Smooth muscle cell of bladder (primary cell): ENCODE measurements at places on chromosomes 1 and 21. TPM values are rescaled to one million over a fixed set of nuclear protein-coding genes. Genes with fewer than 3 reads are reported as not detected.

MFSD2A gene
- total RNA-seq, result 2.8 and 5.0 TPM in 2 replicates

TMCO4 gene
- total RNA-seq, result 11.7 and 13.2 TPM in 2 replicates

PROK1 gene
- total RNA-seq, result 0.14 TPM in 1 of 2 replicates, not detected in the other

LIPI gene
- total RNA-seq, result not detected in 2 replicates

ST6GALNAC5 gene
- 0.43 and 1.1 TPM in 2 replicates for total RNA-seq

CD1E gene
- total RNA-seq, result not detected in 2 replicates

TRMT1L gene
- 21.0 and 21.9 TPM in 2 replicates for total RNA-seq

APCS gene
- total RNA-seq, result not detected in 2 replicates

FCGR1A gene
- total RNA-seq, result not detected in 2 replicates

NIT1 gene
- total RNA-seq, result 16.2 and 17.2 TPM in 2 replicates

IL10 gene
- not detected in 2 replicates for total RNA-seq

CACNA1S gene
- total RNA-seq, result not detected in 2 replicates

VAMP3 gene
- 66.5 and 73.4 TPM in 2 replicates for total RNA-seq

SFT2D2 gene
- 23.5 and 31.1 TPM in 2 replicates for total RNA-seq

TFF1 gene
- not detected in 2 replicates for total RNA-seq

PRXL2B gene
- 5.5 and 6.0 TPM in 2 replicates for total RNA-seq

OR2T6 gene
- not detected in 2 replicates for total RNA-seq

FAM72A gene
- total RNA-seq, result 3.5 and 4.1 TPM in 2 replicates

BTBD8 gene
- total RNA-seq, result 5.4 and 6.8 TPM in 2 replicates

MROH9 gene
- 0.09 TPM in 1 of 2 replicates, not detected in the other for total RNA-seq

GJB3 gene
- total RNA-seq, result not detected in 2 replicates
